ENCODE measurements at places on chromosomes 13 and 19.

DNA sequence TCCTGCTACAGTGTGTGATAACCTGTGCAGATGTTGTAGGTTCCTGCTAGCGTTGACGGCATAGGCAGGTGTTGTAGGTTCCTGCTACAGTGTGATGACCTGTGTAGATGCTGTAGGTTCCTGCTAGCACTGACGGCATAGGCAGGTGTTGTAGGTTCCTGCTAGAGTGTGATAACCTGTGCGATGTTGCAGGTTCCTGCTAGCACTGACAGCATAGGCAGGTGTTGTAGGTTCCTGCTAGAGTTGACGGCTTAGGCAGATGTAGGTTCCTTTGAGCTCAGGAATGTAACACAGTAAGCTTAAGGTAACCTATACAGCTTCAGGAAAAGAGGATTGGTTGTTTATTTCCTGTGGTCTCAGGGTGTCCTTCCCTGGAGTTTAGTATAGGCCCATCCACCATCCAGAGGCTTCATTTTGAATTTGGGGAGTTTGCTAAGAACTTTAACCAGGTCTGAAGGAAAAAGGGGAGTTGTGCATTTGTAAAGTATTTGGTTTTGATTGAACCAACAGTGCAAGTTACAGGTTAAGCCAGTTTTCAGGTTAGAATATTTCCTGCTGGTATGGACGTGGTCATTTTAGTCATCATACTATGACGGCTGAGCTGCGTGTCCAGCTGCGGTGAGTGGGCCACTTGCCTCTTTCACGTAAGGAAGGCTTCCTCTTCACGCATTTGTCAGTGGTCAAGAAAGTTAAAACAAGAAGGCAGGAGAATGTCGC is 53.8 kb downstream of the ATP11A start:
- DNase-seq: no peak

GRCh38 chr13:112689303-112690245 is at the start of gene ATP11A:
Gene ATP11A, plus strand, starts transcription at chr13:112690038. Its CDS starts 379 bp downstream, at chr13:112690417.
- peak; percentile 40 for DNase-seq

GRCh38 chr13:101190337-101190736 is 226.0 kb downstream of the NALCN start:
- DNase-seq: no peak

DNA sequence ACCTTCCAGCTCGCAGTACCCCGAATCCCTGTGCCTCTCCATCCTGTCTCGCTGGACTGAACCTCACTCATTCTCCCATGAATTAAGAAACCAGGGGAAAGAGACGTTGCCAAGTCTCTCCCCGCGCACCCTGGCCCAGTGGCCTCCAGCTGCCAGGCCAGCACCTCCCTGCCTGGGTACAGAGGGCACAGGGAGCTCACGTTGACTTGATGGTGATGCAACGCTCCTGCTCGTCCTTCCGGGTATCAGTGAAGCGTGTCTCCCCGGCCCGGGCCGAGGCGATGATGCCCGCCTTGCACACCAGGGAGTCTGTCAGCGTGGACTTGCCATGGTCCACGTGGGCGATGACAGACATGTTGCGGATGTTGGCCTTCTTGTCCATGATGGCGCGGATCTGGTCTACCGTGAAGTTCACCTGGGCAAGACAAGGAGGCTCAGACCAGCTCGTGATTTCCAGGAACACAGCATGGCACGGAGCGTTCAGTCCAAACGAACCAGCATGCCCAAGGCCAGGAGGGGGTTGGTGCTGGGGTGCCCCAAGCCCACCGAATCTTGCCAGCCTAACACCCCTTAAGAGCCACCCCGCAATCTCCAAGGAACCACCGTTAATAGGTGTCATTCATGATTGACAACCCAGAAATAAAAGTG is 1.2 kb downstream of the EEF2 start:
- no peak for DNase-seq

GRCh38 chr13:33145667-33146066 is 129.4 kb downstream of the KL start:
- no peak for DNase-seq

GRCh38 chr13:49667773-49668172 is 23.5 kb downstream of the EBPL start:
- DNase-seq: no peak

DNA sequence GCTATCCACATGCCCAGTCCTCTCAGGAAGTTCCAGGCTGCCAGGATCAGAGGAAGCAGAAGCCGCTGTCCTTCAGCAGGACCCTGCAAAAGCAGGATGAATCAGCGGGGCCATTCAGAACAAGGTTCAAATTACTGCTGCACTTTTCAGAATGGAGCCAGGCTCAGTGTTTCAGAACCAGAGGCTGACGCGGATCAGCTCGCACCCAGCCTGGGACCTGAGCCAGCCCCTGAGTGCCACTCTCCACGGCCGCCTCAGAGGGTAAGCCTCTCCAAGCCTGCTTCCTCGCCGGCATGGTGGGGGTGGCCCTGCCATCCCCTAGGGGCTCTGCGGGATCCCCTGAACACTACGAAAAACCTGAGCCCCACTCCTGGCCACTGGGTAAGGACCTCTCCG is 24.7 kb downstream of the RASA3 start:
- DNase-seq: no peak

DNA sequence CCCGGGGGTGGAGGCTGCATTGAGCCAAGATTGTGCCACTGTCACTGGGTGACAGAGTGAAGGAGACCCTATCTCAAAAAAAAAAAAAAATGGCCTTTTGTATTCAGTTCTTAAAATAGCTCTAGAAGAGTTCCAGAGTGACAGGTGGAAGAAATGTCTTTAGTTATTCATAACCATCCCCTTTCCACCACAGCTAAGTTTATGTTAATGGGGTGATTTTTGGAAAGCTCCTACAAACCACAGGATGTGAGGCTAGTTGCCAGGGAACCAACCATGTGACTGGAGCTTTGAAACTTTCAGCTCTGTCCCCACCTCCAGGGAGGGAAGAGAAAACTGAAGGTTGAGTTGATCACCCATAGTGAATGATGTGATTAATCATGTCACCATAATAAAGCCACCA is 6.9 kb downstream of the ZNF490 start:
- no peak for DNase-seq

DNA sequence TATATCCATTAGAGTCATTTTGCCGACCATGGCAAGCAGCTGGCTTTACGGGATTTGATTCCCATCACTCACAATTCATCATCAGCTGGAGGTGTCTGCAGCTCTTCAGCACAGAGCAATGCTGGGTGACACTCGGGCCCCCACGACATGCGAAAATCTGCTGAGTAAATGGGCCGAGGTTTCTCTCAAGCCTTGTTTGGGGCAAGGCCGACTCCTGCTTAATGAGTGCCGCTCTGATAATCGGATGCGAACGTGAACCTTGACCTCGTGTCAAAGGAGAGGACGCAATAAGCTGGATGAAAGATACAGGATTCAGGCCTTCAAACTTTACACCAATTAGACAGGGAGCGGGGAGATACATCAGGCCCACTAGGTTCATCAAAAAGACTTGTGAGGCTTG is 65.2 kb downstream of the GGACT start:
- DNase-seq: no peak
